ENCODE measurements at places on chromosomes 13 and 19.
A peak's percentile ranks its signal among the peaks of the same experiment; 100 is the strongest.

GRCh38 chr19:41175801-41176777 is 16.9 kb upstream of the CYP2S1 start:
- DNase-seq = peak; percentile 54

DNA sequence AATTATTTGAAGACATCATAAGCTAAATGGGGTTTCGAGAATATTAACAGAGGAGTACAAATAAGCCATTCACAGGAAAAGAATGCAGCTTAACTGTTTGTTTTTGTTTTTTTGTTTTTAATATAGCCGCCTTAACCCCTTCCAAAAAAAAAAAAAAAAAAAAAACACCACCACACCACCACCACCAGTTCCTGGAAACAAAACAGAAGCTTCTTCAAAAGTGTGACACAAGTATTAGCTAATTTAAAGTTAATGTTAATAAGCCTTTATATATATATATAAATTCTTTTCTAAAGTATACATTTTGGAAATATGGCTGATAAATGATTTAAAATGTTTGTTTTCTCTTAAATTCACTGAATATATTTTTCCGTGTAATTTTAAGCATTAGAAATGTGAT is 1.4 kb downstream of the RAP2A start:
- DNase-seq = no peak

DNA sequence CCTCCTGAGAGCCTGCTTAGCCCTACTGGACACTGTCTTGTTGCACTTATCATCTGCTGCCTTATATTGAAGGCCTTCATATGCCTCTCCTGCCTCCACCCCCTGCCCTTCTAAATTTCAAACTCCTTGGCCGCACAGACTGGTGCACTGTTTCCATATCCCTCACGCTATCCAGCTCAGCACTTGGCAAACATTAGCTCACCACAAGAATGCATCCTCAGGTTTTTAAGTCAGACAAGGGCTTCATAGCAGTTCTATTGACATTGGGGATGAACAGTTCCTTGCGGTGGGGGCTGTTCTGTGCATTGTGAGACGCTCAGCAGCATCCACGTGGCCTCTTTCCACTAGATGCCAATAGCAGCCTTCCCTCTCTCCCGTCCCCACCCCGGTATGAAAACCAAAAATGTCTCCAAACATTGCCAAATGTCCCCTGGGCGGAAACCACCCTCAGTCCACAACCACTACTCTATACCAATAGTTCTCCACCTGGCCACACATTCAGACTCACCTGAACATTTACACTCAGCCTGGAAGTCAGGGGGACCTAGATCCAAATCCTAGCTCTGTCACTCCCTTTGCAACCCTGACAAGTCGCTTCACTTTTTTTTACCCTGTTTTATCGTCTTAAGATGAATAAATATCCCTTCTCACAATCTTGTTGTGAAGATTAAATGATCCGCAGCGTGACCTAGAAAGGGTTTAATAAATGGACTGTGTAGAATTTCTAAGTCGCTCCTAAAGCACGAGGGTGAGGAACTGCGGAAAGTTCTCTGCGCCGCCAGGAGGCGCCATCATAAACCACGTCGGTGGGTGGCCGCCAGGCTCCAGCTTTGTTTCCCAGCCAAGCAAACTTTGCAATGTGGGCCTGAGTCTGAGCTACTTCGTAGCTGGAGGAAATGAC is 3.6 kb upstream of the CEACAM3 start:
- DNase-seq = peak; percentile 72

DNA sequence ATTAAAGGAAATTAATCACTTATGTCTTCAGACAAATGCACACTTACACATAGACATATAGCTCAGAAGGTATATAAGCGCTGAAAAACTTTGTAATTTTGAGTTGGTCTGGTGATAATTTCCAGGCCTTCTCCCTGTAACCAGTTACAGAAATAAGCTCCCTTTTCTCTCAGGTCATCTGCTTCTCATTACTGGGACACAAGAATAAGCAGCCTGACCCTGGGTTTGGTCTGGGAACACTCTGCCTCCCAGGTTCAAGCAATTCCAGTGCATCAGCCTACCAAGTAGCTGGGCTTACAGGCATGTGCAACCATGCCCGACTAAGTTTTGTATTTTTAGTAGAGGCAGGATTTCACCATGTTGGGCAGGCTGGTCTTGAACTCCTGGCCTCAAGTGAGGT is 274.5 kb downstream of the LMO7 start:
- no peak for DNase-seq

GRCh38 chr19:8308891-8309291 is 733 bp upstream of the CD320 start:
- DNase-seq = no peak

DNA sequence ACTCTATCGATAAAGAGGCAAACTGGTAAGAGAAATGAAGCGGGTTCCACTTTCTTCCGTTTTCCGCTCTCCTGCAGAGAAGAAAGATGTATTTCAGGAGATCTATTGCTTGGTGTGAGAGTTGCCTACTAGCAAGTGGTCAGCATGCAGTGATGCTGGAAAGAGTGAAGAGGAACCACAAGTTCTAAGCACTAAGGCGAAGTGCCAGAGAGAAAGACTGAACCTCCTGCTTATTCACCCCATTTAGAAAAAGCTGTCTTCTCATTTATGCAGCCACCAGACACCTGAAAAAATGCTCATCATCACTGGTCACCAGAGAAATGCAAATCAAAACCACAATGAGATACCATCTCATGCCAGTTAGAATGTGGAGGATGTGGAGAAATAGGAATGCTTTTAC is 78.7 kb upstream of the GPC6 start:
- DNase-seq = no peak

DNA sequence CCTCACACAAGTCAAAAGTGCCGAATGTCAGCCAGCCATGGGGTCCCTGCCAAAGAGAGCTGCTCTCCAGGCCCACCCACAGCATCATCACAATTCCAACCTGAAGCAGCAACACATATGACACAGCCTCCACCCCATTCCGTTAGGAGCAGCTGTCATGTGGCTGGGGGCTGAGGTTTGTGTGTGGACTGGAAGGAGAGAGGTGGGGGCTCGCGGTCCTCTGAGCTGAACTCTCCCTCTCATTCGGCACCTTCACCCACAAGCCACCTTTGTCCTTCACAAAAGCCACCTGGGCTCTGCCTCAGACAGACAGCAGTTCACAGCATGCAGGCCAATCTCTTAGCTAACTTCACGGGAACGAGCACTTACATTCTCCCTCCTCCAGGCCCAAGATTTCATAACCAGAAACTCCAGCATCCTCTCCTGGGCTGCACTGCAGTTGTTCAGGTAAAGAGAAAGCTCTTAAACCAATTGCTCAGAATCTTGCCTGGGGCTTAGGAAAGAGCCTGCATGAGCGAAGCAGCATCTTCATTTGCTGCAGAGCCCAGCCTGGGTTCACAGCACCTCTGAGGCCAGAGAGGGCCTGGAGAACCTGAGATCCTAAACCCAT is 7.2 kb downstream of the RAB20 start:
- no peak for DNase-seq

DNA sequence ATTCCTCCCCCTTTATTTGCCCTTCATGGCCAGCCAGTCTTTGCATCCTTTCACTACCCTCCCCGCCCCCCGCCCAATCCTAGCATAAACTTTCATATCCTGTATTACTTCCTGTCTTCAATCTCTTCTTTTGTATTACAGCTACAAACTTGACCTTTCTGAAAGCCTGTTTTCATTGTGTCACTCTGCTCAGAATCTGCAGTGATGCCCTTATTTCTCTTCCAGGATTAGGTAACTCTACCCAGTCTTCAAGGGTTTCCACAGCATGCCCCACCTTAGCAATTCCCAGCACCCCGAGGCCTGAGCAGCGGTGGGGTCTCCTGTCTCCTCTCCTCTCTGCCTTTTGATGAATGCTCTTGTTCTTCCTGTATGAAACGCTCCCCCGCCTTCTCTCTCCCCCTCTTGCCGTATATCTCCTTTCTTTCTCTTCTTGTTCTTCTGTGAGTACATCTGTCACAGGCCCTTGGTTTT is 145.6 kb downstream of the SHISA2 start:
- DNase-seq = no peak

Measured in activated T-cell treated with anti-CD3 and anti-CD28 coated beads, Interleukin-2, amount 50 U/mL, for 24 hours (primary cell).